Esophagus squamous epithelium (tissue), 5 donors: ENCODE measurements at places on chromosomes 11 and 22.

- no peak for DNase-seq
These were observed 29.4 kb upstream of the TOP3B start for GRCh38 chr22:22011964-22012363.

GRCh38 chr11:13638422-13638821, 30.0 kb upstream of the FAR1 start:
- DNase-seq = no peak

DNA sequence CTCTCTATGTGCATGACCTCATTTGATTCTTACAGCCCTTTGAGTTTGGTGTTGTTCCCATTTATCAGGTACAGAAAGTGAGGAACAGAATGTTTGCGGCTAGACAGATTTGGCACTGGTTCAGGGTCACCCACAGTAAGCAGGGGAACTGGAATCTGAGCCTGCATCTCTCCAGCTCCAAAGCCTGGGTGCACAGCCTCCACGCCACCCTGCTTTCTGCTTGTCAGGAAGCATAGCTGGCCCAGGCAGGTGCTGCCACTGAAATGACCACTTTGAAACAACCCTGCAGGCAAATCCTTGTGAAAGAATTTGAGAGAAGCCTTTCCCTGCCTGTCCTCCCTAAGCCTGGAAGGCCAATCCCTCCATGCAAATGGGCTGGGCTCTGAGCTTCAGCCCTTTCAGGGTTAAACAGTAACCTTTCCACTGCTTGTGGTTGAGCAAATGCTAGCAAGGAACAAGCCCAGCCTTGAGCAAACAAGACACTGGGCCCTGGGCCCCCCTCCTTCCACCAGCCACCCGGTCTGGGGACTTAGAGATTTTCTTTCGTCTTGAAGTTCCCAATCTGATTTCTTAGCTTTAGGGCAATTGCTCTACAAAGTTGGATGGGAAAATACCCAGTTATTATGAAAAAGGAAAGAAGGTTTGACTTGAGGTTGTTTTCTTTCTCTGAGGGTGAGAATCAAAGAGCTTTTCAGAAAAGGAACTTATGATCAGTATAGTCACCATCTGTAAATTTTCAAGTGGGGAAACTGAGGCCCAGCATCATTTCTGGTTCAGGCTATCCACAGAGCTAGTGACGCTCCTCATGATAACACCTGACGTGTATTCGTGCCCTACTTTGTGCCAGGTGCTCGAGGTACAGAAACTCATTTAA, 19.4 kb downstream of the EHF start:
- DNase-seq = no peak

DNA sequence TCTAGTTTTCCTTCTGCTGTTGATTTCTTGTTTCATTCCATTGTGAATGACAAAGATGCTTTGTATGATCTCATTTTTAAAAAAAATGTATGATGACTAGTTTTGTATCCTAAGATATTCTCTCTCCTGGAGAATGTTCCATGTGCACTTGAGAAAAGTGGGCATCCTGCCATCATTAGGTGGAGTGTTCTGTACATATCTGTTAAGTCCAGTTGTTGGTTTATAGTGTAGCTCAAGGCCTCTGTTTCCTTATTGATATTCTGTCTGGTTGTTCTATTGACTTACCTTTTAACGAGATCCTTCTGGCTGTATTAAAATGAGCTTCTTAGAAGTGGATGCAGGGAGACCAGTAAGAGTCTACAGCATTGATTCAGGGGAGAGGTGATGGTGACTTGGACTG, 35.2 kb downstream of the SGSM1 start:
- DNase-seq = no peak

DNA sequence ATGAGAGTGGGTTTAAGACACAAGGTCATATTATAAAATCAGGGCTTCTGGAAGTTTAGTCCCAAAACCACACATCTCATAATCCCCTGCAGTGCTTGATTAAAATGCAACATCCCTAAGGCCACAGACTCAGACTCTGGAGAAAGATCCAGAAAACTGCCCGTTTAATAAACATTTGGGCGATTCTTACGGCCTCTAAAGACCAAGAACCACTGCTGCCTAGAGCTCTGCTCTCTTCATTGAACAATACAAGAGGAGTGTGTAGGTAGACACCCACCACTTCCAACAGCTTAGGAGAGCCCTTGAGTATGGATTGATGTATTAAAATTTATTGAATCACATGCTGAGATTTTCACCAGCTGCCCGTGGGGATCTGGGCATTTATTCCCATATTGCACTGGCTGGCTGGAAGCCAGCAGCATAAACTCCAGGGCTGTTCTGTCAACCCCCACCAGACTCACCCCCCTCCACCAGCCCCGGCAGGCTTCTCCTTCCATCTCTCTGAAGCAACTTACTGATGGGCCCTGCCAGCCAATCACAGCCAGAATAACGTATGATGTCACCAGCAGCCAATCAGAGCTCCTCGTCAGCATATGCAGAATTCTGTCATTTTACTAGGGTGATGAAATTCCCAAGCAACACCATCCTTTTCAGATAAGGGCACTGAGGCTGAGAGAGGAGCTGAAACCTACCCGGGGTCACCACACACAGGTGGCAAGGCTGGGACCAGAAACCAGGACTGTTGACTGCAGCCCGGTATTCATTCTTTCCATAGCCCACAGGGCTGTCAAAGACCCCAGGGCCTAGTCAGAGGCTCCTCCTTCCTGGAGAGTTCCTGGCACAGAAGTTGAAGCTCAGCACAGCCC, 749 bp upstream of the BEST1 start:
- no peak for DNase-seq

DNA sequence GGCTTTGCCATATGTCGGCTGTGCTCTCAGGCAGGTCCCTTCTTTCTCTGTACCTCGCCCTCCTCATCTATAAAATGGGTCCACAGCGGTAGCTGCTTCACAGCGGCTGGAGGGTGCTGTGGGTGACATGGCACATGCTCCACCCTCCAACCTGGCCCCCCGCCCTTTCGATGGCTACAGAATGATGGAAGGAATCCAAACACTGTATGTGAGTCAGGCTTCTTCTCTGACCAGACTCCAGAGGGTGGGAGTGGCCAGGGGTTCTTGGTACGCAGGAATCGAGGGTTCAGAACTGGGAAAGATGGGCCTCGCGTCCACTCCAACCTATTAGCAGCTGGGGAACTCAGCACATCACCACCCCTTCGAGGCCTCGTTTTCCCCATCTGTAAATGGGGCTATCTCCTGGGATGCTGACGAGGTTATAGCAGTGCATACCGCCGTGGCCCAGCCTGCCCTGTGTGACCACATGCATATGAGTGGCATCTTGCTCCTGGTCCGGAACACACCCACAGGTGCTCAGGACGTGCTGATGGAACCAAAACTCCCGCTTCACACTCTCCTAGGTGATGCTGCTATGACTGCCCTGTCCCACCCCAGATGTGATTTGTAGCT, 26.4 kb downstream of the MN1 start:
- no peak for DNase-seq

DNA sequence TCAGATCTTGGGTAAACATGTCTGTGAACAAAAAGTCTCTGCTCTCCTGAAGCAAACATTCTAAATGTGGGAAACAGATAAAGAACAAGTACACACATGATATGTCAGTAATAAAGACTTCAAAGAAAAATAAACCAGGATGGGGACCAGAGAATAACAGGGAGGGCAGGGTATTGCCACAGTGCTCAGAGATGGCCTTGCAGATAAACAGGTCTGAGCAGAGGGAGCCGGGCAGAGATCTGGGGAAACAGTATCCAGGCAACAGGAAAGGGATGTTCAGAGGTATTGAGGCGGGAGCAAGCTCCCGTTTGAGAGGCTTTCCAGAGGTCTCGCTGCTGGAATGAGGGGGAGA, 2.9 kb downstream of the CCDC86 start:
- DNase-seq = no peak

- DNase-seq = no peak
These were observed 11.3 kb downstream of the SHANK2 start for GRCh38 chr11:71240865-71241691.

GRCh38 chr11:63897459-63898146, 19.4 kb downstream of the RCOR2 start:
- no peak for DNase-seq

- DNase-seq = no peak
These were observed 99.5 kb downstream of the CCDC81 start for GRCh38 chr11:86473991-86474833.

- no peak for DNase-seq
These were observed 60.4 kb downstream of the BMAL1 start for GRCh38 chr11:13338019-13338426.

DNA sequence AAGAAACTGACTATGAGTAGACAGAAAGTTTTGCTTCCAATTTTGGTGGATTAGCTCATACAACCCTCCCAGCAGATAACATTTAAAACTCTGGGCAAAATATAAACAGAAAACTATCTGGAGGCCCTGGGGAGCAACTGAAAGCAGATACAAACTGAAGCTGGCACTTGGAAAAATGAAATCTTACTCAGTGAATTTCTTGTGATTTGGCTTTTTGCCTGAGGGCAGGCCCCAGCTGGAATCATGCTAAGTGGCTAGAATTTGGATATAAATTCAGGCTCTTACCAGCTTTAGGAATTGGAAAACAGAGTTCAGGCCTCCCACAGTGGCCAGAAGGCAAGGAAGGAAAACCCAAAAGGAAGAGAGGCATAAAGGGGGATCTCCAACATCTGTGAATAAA, 85.8 kb downstream of the EFCAB6 start:
- DNase-seq = no peak

GRCh38 chr11:27081056-27081455, 40.4 kb downstream of the BBOX1 start:
- no peak for DNase-seq

- no peak for DNase-seq
These were observed 24.0 kb downstream of the RAB30 start for GRCh38 chr11:83047515-83048225.

- DNase-seq = no peak
These were observed 77.6 kb downstream of the PLEKHA7 start for GRCh38 chr11:16936643-16937042.

GRCh38 chr11:107708792-107709191, 3.1 kb downstream of the SLN start:
- no peak for DNase-seq

DNA sequence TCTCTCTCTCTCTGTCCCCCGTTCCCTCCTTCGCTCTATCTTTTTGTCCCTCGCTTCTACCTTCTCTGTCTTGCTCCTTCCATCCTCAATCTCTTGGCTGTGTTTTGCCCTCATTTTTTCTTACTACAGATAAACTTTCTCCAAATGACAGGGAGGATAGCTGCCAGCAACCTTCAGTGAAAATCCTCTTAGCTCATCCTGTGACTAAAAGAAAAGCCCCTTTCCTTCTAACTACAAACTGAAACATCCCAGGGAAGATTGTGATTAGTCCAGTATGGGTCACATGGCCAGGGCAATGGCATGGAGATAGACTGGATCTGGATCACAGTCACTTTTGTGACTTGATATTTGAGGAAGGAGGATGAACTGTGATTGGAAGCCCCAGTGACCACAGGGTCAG, 10.4 kb downstream of the SPON1 start:
- no peak for DNase-seq

DNA sequence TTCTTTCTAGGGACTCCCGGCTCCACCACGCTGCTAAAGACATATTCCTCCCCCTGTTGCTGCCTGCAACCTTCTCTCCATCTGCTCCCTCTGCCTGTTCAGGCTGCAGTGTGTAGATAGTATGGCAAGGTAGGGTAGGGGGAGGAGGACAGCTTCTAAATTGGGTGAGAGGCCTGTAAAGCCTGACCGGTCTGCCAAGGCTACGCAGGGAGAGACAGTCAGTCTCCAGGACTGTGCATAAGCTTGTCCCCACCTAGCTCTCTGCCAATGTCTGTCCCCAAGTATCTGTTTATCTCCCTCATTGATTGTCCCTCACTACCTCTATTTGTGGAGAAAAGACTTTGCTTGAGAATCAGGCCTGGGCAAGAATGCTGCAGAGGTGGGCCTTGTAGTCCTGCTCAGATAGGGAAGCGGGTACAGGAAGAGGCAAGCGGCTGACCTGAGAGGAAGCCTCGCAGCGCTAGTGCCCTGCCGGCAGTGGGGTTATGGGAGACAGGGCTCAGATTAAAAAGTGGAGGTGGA, 871 bp upstream of the SEZ6L start:
- no peak for DNase-seq

- DNase-seq = no peak
These were observed 98.1 kb upstream of the KIRREL3 start for GRCh38 chr11:127098684-127099083.

DNA sequence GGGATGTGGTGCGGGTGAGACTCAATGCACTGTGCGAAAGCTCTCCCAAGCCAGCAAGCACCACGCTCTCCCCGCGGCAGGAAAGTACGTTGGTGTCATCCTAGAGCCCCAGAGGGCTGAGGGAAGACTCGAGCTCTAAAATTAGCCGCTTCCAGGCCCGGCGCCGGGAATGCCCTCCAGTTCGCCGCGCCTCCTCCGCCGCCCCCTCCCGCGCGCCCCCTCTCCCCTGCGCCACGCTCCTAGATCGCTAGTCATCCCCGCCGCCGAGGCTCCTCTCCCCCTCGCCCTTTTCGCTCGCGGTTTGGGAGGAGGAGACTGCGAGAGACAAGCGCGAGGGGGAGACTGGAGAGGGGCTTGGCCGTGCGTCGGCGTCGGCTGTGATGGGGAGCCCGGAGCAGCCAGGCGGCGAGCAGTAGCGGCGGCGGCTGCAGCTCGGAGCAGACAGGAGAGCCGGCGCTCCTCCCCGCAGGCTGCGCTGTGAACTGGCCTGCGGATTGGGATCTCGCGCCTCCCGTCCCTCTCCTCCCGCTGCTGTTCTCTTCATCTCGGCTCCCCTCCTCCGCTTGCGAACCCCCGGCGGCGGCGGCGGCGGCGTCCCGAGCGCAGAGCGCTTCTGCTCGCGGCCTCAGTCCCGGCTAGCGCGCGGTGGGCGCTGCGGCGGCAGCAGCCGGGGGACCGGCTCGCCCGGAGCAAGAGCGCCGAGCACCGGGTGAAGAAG, at the start of gene FAT3:
Gene FAT3 (plus strand): TSS at position 412 of the 718 bp plus-strand sequence. CDS start 127,295 bp downstream, outside the sequence.
- no peak for DNase-seq

- no peak for DNase-seq
These were observed 318.7 kb downstream of the CADM1 start for GRCh38 chr11:115185507-115185906.

DNA sequence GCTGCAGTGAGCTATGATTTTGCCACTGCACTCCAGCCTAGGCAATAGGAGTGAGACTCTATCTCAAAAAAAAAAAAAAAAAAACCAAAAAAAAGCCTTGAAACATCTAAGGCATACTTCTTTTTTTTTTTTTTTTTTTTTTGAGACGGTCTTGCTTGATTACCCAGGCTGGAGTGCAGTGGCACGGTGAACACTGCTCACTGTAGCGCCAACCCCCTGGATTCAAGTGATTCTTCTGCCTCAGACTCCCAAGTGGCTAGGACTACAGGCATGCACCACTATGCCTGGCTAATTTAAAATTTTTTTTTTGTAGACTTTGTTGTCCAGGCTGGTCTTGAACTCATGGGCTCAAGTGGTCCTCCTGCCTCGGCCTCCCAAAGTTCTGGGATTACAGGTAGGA, 19.5 kb downstream of the ARFGAP3 start:
- no peak for DNase-seq

DNA sequence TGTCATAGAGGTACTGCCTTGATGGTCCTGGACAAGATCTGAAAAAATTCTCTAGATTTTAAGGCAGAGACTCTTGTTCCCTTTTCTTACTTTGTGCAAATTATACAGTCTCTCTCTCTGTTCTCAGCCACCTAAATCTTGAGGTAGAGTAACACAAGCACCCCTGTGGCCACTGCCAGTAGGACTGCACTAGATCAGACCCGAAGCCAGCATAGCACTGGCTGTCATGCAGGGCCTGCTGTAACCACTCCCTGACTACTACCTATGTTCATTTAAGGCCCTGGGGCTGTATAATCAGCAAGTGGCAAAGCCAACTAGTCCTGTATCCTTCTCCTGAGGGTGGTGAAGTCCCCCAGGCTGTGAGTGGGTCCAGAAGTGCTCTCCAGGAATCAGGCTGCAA, 11.8 kb upstream of the SLC22A24 start:
- no peak for DNase-seq
